ENCODE measurements at places on chromosomes 5 and 9.
A peak's percentile ranks its signal among the peaks of the same experiment; 100 is the strongest.

GRCh38 chr5:106959387-106959786 lies 711.4 kb downstream of the EFNA5 start:
- DNase-seq = no peak

DNA sequence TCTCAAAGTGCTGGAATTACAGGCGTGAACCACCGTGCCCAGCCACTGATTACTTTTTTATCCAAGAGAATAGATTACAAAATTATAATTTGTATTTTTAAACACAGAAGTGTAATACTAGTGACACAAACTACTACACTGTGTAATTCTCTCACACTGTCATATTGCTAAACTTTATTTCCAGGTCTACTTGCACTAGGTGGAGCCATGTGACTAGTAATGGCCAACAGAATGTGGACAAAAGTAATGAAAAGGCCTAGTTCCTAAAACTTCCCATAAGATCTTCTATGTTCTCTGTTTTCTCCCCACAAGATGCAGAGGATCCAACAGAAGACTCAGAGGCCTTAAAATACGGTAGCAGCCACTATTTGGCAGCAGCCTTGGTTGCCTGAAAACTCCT lies 27.3 kb downstream of the NADK2 start:
- DNase-seq = no peak

DNA sequence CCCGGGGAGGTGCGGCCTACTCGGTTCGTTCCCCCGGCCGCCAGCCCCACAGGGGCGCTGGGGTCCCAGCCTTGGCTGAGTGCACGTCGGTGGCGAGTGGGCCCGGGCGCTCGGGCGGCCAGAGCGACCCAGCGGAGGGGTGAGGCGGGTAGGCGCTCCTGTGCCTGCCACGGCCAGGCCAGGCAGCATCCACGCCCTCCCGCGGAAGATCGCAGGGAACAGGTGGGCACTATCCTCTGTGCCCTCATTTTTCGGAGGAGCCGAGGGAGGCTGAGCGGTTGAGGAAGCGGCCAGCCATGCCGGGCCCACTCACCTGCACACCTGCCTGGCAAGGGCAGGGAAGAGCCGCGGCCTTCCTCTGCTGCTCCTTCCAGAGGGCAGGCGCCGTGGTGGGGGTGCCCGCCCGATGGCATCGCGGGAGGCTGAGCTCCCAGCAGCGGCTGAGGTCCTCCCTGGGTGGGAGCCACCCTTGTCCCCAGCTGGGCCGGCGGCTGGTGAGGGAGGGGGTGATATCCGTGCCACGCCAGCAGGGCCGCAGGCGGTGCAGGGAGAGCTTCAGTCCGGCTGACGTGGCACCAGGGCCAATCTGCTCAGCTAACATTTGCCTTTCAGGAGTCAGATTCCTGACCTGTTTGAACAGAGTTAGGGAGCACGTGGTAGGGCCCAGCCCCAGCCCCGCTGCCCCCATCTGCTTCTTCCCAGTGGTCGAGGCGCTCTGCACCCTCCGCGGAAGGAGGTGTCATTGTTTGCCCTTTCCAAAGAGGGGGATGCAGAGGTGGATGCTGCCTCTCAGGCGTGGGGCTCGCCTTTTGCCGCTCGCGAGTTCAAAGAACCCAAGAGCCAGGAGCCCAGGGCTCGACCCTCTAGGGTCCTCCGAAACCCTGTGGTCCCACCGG lies 1.6 kb upstream of the SEC16A start:
- DNase-seq = peak; percentile 6

- DNase-seq = no peak
Observed at GRCh38 chr5:150148117-150148927, 7.3 kb downstream of the PDGFRB start.

- no peak for DNase-seq
Observed at GRCh38 chr5:86979811-86980411, 287.8 kb upstream of the RASA1 start.

DNA sequence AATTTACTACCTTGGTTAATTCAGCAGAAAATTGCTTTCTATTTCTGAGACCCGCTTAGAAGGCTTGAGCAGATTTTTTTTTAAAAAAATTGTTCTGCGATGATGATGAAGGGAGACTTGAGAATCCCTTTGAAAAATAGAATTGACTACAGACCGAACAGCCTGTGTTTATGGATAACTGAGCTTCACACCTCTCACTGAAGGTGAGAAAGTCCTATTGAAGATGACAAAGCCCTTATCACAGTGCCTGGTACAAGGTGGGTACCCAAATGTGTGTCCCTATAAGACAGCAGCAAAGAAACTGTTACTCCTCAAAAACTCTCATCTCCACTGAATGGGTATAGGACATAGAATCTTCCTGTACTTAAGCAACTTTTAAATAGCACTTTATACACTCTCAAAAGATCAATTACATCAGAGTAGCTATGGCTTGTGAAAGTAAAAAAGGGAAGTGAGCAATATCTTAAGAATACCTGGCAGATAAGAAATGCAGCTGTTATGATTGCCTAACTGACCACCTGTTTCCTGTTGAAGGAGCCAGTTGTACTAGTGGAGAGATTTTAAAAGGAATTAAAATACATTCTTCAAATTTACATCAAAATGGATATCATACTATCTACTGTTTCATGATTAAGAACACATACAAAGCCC lies 419.7 kb downstream of the CHSY3 start:
- DNase-seq = no peak

- no peak for DNase-seq
Observed at GRCh38 chr5:72410688-72411295, 90.6 kb downstream of the PTCD2 start.

DNA sequence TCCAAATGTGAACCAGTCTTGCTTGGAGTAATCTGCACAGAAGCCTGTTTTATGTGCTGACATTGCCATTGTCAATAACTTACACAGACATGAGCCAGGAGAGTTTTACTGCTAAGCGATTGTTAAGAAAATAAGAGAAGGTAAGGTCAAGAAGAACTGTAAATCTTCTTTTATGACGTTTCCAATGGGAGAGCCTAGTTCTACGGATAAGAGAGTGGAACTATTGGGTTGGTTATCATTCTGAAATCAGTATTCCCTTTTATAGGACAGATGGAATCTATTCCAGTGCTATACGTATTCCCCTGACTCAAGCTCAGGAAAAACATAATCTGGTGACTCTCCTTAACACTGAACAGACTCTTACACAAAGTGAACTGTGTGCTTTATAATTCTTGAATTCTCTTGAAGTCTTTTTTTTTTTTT lies 137.9 kb upstream of the OTULINL start:
- no peak for DNase-seq

DNA sequence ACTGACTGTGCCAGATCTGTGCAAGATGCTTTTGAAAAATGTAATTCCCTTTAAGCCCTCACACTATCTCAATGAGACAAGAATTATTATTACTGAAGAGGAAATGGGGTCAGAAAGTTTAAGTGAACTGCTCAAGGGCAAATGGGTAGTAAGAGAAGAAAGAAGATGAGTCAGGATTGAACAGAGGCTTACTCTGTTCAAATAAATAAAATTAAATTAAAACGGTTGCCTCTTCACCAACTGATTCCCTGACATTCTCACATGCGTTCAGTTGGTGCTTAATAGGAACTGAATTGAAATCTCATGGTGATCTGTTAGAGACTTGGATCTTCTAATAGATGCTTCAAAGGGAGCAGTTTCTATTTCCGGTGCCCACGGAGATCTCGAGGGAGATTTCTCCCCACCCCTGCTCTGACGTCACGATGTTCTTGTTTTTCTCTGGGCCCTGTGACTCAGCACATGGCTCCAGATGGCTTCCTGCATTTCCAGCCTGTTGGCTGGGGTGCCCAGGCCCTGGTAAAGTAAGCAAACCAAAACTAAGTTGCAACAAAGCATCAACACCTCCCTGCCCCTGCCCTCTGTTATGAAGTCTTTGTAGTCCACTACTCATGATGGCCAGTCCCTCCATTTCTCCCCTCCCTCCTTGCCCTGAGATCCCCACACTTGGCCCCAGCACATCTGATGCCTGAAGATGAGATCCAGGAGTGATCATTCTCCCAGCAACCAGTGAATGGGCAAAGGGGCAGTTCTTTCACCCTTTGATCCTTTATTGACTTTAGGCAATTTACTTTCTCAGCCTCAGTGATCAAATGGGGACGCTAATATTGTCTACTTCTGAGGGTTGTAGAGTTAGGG lies 106.1 kb upstream of the CPEB4 start:
- peak; percentile 58 for DNase-seq

- DNase-seq = no peak
Observed at GRCh38 chr5:153569036-153569435, 78.6 kb downstream of the GRIA1 start.

DNA sequence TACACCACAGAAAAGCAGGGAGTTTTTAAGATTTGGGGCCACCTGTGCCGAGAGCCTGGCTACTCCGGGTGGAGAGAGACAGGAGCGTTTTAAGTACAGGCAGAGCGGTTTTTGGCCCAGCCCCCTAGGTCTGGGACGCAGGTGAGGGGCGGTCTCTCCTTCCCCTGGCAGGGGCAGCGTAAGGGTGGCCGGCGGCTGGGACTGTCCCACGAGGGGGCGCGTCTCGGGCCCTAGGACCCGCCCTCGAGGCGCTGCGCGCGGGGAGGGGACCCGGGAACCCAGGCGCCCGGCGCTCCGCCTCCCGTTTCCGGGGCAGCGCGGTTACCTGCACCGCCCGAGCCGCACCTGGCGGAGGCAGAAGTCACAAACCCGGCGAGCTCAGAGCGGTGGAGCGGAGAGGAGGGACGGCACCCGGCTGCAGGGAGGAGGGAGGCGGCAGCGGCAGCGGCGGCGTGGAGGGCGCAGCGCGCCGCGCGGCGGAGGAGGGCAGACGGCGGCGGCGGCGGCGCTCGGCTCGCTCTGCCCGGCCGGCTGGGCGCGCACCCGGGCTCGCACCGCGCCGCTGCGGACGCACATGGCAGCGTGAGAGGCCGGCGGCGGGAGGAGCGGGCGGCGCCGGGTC lies at the start of gene WWC1:
WWC1 (plus strand) TSS at position 304 of the 622 bp plus-strand sequence. CDS start 508 bp downstream, outside the sequence.
- DNase-seq = peak; percentile 48

DNA sequence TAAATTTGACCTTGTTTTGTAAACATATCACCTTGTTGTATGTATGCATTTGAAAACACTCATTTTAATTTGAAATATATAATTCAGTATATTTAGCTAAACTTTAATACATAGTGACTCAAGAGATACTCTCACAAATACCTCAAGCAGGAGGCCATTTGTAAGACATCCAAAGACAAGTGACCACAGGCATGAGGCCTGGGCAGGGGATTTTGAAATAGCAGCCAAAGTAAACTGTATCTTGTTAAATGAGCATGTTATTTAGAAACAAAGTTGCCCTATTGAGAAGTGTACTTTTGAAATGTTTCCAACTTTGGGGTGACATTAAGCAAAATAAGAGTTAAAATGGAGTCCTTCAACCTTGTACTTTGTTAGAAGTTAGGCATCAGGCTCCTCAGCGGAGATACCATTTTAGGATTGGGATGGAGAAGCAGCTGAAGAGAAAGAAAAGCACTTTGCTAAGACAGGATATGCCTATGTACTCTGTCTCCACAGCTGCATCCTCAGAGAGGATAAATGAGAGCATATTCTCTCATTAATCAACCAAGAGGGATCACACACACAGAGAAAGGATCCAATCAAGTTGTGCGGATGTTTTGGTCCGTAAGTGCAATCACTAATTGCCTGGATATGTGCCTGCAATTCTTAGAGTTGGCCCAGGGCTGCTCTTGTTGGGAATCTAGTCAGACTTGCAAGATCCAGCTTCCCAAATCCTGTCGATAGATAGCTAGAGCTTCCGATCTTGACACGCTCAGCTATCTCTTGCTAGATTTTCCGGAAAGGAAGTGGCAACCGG lies 157.5 kb upstream of the HAPLN1 start:
- no peak for DNase-seq

- no peak for DNase-seq
Observed at GRCh38 chr9:133734590-133735414, 3.4 kb downstream of the SARDH start.

GRCh38 chr5:91311697-91312501 lies 71.2 kb downstream of the ARRDC3 start:
- DNase-seq = peak; percentile 57

DNA sequence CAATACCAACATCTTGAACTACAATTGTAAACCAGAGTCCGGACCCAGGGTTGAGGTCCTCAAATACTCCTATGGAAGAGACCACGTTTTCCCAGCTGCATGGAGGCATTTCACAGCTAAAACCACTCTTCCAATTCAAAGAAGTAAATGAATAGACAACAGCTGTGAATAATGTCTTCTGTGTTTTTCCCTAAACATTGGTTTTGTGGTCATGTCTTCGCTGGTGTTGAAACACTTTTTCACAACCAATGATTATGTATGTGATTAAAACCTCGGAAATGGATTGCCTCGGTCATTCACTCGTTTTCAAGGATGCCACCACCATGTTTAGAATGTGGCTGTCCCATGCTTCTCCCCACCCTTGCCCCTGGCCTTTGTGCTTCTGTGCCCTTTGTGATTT lies 9.4 kb upstream of the TENT4A start:
- no peak for DNase-seq

DNA sequence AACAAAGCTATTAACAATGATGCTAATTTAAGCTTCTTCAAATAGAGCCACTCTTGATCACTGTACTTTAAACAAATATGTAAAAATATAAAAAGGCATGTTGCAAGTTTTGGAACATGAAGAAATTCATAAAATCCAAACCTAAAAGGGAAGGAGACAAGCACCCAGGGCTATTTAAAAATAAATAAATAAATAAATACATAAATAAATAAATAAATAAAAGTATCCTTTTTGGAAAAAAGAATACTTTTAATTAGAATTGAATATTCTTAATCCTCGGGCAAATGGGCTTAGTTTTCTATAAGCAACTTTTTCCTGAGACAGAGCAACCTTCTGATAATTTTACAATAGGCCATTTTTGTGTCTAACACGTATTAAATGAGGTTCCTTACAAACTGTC lies 147.5 kb upstream of the PCA3 start:
- no peak for DNase-seq

DNA sequence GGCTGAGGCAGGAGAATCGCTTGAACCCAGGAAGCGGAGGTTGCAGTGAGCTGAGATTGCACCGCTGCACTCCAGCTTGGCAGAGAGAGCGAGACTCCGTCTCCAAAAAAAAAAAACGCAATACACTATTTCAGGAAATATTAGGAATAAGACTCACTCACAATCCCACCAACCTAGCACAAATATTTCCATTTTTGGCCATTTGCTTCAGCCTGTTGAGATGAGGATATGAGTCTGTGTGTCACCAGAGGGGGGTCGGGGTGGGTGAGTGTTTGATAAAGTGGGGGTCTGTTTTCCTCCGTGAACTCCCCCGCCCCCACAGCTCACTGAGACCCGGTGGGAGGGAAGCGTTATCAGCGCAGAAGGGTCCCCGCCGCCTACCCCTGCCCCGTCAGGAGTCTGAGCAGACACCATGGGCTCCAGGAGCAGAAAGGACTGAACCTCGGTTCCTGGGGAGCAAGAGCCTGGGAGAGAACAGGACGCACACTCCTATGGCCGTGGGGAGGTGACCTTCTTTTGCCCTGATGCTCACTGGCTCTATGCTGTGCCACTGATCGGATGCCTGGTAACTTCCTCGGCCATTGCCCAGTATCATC lies 153.8 kb upstream of the PHYKPL start:
- DNase-seq = no peak

All from CD4-positive, alpha-beta T cell (primary cell).